ENCODE measurements at places on chromosomes 16 and 17.

DNA sequence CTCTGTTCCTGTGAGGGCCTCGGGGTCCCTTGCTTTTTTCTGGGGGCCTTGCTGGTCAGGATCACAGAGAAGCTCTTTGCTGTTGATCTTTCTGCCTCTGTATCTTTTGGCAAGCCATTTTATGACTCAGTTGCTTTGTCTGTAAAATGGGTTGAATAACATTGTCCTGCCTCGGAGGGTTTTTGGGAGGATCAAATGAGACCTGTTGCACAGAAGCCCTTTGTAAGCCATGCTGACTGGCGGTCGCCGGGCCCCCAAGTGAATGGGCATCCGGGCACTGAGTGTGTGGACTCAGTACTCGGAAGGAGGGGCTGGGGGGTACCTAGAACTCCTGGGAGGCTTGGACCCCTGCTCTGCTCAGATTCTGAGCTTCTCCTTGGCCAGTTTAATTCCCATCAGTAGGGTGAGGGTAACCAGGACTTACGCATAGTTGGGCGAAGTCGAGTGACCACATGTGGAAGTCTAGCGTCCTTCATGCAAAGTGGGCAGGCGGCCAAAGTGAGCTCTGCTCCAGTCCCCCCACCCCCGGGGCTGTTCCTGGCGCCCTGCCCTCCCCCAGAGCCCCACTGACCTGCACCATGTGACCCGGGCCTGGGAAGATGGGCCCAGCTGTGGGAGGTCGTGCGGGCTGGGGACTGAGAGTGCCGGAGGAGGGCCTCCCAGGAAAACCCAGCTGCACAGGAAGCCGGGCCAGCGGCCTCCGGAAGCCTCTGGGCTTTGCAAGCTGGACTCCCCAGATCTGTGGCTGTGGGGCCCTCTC, 284.0 kb downstream of the SEC14L1 start:
- no peak for DNase-seq

DNA sequence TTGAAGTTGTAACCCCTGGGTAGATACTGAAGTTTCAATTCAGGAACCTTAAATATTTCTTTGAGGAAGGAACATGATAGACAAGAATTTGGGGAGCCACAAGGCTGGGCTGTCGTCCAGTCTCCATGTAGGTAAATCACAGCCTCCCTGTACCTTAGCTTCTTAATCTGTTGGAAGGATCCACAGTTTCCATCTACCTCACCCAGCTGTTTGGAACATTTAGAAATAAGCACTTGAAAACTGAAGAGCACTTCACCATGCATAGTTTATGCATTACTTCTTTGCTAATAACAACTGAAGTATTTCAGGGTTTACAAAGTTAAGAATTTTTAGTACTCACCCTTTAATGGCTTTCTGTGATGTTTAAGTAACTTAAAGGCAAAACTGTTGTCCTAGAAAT, 17.2 kb downstream of the TXNDC11 start:
- DNase-seq = no peak

- no peak for DNase-seq
Measured at GRCh38 chr17:75572713-75573539, 14.7 kb upstream of the MYO15B start.

- DNase-seq = no peak
Measured at GRCh38 chr17:78737332-78737731, 44.7 kb downstream of the CYTH1 start.

GRCh38 chr16:79653373-79653891, 52.9 kb upstream of the MAF start:
- DNase-seq = no peak

DNA sequence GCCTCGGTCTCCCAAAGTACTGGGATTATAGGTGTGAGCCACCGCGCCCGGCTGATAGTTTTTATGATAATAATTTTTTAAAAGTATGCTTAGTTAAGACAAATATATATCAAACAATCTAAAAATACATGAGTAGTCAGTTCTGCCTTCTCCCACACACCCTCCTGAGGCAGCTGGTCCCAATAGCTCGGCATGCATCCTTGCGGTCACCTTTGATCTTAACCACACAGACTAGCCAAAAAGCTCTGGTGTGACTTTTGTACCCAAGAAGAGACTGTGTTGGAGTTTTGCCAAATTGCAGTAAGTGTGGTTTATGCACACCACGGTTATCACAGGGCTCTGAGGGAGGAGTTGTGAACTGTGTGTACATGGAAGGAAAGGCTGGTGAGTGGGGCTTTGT, 25.6 kb downstream of the ATP6V0A1 start:
- DNase-seq = no peak

DNA sequence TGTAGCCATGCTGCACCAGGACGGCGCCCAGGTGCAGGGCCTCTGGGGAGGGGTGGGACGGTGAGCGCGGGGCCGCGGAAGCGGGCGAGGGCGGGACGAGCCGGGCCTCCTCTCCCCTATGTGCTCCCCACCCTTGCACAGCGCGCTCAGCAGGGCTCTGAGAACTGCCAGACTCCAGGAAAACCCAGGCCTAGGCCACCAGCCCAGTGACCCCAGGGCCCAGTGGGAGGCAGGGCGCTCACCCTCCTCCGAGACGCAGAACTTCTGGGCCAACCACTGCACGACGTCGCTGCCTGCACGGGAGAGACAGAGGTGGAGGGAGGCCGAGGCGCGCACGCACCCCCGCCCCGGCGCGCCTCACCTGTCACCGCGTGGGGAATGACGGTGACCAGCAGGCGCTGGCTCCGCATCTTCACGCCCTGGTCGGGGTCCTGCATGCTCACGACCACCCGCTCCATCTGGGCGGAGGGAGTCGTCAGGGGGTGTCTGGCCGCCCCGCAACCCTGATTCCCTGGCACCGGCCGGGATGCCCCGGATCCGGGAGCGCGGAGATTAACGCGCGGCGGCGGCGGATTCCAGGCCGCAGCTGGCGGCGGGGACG, 603 bp downstream of the RGS11 start:
- DNase-seq = no peak

- DNase-seq = no peak
Measured at GRCh38 chr16:50267651-50268050, 1.3 kb downstream of the ADCY7 start.

DNA sequence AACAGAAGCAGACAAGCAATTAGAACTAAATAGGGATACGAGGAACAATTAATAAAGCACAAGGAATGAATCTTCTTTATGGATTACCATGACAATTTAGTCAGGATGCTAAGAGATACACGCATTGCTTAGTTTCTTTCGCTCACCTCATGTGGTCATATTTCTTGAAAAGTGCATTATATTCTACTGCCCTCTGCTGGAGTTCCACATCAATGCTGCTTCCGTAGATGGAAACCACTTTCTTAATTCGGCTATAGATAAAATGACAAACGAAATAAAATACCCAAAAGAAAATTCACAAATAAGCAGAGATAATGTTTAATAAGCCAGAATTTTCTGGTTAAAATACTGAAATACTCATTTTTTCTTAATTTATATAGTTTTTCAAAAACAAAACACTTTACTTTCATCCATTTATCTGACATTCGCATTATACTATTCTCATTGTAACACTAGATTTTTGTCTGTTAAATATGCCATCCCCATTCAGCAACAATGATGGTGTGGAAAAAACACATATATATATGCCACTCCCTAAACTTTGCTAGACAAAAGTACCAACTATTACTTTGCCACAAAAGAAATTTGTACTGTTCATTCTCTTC, 22.0 kb upstream of the PHLPP2 start:
- no peak for DNase-seq

DNA sequence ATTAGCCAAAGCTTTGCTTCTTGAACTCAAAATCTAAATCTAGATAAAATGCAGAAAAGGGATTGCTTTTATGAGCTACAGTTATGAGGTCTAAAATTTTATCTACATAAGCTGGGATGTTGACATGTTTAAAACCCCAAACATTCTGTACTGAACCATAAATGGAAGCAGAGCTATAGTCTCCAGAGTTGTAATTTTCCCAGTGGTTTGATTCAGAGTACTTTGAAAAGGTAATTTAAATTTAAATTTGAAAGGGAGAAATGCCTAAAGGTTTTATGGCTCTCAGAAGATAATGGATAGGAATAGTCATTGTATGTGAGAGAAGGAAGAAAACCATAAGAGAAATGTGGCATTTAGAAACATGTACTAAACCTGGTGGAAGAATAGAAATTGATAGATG, 163.2 kb downstream of the PPM1E start:
- DNase-seq = no peak

DNA sequence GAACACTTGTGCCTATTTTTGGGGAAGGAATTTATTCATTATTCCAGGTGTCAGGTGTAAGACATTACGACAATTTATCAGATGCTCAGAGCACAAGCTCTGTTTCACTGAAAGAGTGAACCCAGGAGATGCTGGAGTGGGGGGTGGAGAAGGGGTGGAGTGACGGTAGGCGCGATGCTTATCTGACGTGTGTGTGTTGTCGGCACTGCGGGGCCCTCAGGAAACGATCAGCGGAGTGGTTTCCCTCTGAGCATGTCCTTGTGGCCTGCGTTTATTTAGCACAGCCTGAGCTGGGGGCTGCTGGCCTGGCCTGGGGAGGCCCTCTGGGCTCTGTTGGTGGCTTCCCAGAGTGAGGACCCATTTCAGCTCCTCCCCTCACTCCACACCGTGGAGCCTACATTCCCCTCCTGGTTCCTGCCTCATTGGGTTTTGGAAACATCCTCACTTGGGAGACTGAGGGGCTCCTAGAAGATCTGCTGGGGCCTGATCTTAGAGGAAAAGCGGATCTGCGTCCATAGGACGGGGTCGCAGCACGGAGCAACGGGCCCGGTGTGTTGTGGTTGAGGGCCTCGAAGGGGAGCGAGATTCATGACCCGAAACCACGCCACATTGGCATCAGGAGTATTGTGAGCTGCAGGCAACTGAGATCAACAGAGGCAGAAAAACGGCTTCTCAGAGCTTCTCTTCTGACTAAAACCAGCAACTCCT, 19.0 kb upstream of the GNG13 start:
- DNase-seq = no peak

GRCh38 chr16:760545-761343, at the start of gene MSLN:
Gene MSLN, plus strand, starts transcription at chr16:760734. Its CDS starts 1,947 bp downstream, at chr16:762681.
- no peak for DNase-seq

GRCh38 chr16:3223913-3224515, 10.9 kb downstream of the ZNF200 start:
- no peak for DNase-seq

- DNase-seq = no peak
Measured at GRCh38 chr17:10238661-10239060, 40.3 kb upstream of the GAS7 start.

DNA sequence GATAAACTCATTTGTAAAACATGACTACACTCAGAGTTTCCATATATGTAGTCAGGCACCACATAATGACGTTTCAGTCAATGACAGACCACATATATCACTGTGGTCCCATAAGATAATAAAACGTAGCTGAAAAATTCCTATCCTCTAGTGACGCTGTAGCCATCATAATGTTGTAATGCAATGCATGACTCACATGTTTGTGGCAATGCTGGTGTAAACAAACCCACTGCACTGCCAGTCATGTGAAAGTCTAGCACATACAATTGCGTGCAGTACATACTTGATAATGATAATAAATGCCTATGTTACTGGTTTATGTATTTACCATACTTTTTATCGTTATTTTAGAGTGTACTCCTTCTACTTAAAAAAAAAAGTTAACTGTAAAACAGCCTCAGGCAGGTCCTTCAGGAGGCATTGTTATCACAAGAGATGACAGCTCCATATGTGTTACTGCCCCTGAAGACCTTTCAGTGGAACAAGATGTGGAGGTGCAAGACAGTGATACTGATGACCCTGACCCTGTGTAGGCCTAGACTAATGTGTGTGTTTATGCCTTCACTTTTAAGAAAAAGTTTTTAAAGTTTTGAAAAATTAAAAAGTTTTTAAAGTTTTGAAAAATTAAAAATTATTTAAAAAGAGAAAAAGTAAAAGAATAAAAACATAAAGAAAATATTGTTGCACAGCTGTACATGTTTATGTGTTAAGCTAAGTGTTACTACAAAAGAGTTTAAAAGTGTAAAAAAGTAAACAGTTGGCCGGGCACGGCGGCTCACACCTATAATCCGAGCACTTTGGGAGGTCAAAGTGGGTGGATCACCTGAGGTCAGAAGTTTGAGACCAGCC, 9.0 kb downstream of the STAT5B start:
- peak; percentile 90 for DNase-seq

DNA sequence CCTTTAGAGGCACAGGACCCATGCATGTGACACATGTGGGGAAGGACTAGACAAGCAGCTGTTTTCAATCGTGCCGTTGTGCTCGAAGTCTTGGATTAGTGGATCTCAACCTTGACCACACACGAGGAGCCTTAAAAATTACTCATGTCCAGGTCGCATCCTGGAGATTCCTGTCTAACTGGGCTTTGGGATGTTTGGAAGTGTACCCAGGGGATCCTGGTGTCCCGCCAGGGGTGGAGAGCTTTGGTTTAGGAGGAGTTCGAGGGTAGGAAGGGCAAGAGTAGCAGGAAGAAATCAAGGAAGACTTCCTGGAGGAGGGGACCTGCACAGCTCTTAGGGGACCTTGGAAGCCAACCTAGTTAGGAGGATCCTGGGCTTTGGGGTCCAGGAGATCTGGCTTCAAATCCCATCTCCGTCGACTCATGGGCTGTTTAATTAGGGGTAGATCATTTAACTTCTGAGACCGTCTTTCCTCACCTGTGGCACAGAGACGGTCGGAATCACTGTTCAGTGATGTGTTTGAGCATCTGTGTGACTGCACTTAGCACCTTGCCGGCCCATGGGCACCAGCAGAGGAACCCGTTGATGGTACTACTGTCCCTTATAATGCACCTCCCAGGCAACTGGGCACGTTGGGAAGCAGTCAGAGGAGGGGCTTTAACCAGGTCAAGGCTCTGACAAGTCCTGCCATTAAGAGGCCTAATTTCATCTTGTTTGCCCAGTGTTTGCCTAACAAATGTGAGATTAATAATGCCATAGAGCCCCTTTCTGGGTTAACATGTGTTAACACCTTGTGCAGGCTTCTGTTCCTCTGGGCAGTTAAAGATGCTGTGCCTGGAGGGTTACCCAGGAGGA, 102.0 kb upstream of the PLCG2 start:
- DNase-seq = no peak

DNA sequence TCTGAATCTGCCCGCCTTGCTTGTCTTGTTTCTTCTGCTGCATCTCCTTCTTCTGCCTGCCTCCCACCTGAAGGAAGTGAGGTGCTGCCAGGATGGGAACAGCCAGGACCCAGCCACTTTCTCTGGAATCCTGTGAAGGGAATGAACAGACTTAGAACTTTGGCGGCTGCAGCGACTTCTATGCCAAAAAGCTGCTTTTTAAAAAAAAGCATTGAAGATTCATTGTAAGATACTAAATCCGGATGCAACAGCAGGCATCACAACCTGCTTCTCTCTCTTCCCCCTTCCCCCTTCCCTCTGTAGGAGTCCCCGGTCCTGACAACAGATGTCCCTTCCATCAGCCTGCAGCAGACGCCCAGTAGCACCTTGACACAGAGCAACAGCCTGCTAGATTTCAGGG, 176.3 kb downstream of the HS3ST4 start:
- DNase-seq = no peak

Data from Panc1 (cell line).